ENCODE measurements at places on chromosomes 12 and 14. TPM values are rescaled to one million over a fixed set of nuclear protein-coding genes. Genes with fewer than 3 reads are reported as not detected.

DNA sequence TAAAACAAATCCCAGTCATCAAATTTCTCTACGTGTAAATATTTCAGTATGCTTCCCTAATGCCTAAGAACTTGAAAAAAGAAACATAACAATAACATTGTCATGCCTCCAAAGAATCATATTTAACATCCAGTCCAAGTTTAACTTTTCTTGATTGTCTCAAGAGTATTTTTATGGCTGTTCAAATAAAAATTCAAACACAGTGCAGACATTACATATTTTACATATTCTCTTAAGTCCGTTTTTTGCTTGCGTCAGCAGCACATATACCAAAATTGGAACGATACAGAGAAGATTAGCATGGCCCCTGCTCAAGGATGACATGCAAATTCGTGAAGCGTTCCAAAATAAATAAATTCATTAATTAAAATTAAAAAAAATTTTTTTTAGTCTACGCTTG, 23.3 kb upstream of the EEA1 start:
- no peak for DNase-seq

DNA sequence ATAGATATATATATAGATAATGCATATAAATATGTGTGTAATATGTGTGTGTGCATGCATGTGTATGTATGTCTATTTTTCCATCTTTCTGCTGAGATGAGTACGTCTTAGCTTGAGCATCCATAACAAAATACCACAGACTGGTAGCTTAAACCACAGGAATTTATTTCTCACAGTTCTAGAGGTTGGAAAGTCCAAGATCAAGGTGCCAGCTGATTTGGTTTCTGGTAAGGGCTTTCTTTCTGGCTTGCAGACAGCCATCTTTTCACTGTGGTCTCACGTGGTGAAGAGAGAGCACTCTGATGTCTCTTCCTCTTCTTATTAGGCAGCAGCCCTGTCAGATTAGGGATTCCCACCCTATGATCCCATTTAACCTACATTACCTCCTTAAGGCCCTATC, 47.3 kb downstream of the ACSM4 start:
- peak; percentile 29 for DNase-seq

GRCh38 chr12:57474862-57475261, 4.8 kb downstream of the ARHGAP9 start:
- no peak for DNase-seq

- DNase-seq = no peak
These were observed 26.2 kb downstream of the AMN start for GRCh38 chr14:102948698-102949061.

- DNase-seq = no peak
These were observed 137.3 kb downstream of the NAV3 start for GRCh38 chr12:77968021-77968420.

DNA sequence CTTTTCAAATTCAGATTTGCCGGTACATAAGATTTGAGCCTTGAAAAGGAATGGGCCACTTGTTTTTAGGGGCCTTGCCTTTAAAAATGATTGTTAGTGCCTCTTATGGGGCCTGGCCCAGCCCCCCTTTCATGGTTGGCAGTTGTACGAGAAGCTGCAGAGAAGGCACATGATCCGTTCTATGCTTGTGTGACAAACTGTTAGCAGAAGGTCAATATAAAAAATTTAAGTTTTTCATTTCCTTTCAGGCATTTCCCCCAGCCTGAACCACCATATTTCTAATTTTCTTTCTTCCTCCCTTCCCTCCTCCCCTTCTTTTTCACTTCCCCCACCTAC, 119.1 kb downstream of the PLXNC1 start:
- no peak for DNase-seq

- DNase-seq = no peak
These were observed 27.6 kb downstream of the CDKN1B start for GRCh38 chr12:12744546-12745305.

DNA sequence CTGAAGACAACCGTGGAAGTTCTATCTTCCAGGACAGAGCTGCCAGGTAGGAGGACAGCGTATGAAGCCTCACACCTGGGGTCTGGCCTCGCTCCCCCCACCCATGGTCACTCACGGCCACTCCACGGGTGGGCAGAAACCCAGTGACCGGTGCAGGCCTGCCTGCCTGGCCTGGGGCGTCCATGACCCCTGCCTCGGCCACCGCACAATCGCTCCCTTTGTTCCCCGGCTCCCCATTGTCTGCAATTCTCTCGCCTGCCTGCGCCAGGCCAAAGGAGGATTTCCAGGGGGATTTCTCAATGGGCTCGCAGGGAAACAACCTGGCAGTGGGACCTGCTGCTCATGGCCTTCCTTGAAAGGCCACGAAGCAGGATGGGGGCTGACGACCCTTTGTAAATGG, 22.6 kb downstream of the CCDC85C start:
- DNase-seq = no peak

DNA sequence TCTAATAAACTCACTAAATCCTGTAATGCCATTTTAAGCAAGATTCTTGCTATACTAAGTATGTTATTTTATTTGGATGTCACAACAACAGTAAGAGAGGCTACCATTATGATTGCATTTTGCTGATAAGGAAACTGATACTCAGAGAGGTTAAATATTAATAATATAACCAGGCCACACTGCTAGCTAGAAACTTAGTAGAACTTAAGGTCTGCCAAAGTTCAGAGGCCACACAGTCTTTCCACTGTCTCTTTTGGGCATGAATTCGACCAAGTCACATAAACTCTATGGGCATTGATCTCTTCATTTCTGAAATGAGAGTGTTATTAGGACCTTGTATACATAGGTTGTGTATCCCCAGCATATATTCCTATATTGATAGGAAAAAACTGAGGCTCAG, 147.9 kb downstream of the SYNE2 start:
- no peak for DNase-seq

DNA sequence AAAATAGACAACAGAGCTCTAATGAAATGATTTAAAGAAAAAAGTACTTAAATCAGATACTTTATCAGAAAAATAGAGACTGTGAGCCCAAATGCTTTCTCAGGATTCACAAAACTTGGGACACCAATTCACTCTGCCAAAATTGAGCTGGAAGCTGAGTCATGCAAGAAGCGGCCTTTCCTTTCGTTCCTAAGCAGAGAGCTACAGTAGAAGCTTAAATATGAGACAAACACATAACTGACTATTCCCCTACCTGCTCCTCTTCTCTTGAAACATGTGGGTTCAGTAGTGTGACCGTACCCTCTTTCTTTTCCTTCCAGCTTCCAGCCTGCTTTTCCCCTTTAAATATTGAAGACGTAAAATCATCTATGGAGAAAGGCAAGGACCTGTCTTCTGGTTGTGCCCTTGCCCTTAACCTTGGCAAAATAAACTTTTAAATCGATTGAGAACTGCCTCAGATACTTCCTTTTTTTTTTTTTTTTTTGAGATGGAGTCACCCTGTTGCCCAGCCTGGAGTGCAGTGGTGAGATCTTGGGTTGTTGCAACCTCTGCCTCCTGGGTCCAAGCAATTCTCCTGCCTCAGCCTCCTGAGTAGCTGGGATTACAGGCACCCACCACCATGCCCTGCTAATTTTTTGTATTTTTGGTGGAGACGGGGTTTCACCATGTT, 4.4 kb upstream of the SDS start:
- DNase-seq = peak; percentile 52

- DNase-seq = no peak
These were observed 1107.4 kb upstream of the SEL1L start for GRCh38 chr14:82641050-82641540.

GRCh38 chr12:68175557-68176061, 16.1 kb upstream of the IFNG start:
- peak; percentile 17 for DNase-seq

DNA sequence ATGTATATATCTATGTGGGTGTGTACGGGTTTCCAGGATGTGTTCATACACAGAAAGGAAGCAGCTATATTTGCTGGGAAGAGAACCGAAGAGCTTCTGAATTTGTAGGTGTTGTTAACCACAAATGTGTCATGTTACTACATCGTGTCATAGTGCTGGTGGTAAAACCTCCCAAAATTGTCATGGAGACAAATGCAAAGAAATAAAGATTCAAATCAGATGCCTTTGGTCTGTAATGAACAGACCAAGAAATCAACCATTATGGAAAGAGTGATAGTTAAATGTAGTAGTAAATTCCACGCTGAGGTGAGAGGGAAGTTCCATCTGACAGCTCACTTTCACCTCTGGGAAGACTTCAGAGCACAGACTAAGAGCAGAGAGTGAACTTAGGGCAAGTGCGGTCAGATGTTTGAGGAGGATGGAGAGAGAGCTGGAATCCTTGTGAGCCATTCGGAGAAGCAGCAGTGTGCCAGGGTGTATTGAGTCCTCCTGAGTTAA, 487.5 kb downstream of the TMEM121 start:
- no peak for DNase-seq

DNA sequence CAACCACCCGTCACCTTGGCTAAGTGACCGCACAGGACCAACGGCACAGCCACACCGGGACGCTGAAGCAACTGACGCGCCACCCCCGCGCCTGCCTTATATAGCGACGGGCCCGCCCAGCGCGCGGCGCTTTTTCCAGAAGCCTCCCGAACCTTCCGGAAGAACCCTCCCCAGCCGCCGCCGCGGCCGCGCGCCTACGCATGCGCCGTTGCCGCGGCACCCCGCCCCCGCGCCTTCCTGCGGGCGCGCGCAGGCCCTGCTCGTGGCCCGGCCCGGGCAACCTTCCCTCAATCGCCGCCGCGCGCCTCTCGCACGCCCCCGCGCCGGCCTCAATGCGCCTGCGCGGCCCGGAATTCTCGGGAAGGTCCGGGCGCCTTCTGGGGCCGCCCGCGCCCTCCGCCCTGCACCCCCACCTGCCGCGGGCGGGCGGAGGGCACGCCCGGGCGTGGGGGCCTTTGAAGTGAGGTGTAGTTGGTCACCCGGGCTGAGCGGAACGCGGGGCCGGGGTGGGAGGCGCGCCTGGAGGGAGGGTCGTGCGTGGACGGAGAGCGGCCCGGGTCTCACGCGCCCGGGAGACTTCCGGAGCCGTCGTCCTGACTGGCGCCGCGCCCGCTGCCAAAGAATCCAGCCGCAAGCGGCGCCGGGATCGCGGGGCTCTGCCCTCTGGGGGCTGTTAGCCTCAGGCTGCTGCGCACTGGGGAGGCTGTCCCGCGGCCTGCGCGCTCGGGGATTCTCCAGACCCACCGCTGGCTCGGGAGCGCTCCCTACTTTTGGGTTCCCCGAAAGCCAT, at the start of gene HSP90AA1:
Gene HSP90AA1 (minus strand): TSS at position 73 of the 790 bp plus-strand sequence. CDS start 666 bp downstream, outside the sequence.
- peak; percentile 98 for DNase-seq

DNA sequence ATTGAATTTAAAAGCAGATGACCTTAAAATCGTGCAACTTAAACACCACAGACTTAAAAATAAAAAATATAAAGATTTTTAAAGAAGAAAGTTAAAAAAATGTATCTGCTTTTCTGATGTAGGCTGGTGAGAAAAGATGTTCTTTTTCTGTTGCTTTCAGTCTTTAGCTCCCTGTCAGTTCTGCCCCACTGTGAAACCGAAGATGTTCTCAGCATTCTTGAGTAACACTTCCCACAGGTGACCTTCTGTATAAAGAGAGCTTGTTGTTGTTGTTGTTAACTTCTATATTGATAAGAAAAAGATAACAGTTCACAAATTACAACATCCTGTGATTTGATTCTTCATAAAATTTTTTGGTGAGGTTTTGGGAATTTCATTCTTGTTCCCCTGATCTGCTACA, 377.9 kb upstream of the RGS6 start:
- DNase-seq = no peak

The LTBR gene
- total RNA-seq = 29.8 TPM

The MNAT1 gene
- total RNA-seq = 111 TPM

The AQP2 gene
- not detected for total RNA-seq

The CCDC85C gene
- 16.6 TPM for total RNA-seq

The A2M gene
- 0.95 TPM for total RNA-seq

The GAS2L3 gene
- total RNA-seq = 38.0 TPM

The PTGDR gene
- total RNA-seq = not detected

The HOXC11 gene
- total RNA-seq = 2.6 TPM

The SLC8A3 gene
- 0.40 TPM for total RNA-seq

The GRIP1 gene
- 3.3 TPM for total RNA-seq
